Memory B cell (primary cell): ENCODE measurements at places on chromosomes 7 and 10.

DNA sequence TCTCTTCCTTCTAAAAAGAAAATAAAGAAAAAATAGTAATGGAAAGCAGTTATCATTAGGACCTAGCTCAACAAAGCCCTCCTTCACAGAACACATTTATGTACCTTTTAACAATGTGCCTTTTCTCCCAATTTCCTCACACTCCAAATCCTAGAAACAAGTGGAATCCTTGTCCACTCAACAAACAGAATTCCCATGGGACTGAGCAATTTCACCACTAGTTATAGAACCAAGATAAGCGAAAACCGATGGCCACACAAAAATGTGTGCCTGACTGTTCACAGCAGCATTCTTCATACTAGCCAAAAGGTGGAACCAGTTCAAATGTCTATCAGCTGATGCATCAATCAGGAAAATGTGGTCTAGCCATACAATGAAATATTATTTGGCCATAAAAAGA is 17.3 kb downstream of the DCLRE1C start:
- DNase-seq = no peak

GRCh38 chr10:104028146-104028545 is 57.5 kb downstream of the COL17A1 start:
- no peak for DNase-seq

GRCh38 chr7:32043688-32044087 is 26.5 kb downstream of the PDE1C start:
- DNase-seq = no peak

GRCh38 chr7:44175730-44176129 is 13.5 kb downstream of the GCK start:
- DNase-seq = no peak

- no peak for DNase-seq
These were observed 93.4 kb upstream of the FGL2 start for GRCh38 chr7:77293046-77293445.

DNA sequence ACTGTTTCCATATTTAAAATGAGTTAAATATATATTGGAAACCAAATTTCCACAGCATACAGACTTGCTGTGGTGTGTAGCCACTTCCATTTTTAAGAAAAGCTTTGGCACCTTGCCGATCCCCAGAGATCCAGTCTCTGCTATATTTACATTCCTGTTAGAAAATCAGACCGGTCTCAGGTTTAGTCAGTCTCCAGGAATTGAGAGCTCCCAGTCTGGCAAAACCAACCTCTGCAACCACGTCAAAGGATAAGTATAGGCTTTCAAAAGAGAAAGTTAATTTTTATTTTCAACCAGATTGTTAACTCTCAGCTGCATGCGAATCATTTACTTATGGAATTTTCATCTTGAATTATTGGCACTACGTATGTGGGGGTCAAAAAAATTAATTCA is 28.2 kb downstream of the PUS7 start:
- no peak for DNase-seq

DNA sequence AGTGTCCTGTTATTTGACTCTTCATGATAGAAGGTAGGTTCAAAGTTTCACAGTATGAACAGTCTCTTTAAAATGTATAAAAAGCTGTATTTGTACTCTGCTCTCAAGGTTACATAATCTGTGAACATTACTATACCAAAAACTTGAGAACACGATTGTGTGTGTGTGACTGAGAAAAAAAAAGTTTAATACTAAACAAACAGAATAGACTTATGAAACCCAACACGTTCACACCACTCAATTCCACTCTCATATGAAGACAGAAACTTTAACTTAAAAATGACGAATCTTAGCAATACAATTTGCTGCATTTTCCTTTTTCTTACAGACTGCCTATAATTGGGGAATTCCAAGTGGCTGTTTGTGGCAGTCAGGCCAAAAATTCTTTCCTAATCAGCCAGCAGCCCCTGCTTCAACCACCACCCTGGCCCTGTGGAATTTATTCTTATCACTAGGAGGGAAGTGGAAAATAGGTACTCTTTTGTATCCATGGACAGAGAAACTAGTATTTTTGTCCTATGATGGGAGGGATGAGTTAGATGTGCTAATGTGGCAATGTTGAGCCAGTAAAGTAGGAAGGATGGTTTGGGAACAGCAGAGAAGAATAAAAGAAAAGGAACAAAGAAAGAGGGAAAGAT is 42.8 kb downstream of the MINDY3 start:
- no peak for DNase-seq

DNA sequence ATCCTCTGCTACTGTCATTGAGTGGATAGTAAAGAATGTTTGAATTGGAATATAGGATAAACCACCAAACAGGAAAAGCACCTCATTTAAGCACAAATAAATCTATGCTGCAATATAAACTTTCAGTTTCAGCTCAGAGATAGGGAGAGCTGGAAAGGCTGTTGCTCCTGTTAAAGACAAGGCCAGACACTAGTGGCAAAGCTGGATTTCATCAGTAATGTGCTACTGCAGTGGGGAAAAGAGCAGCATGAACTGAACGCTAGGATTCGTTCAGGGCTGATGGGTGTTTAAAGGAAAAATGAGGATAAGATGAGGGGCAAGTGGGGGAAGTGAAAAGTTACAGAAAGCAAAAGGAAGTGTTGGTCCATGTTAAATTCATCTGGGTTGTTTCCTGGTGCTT is 775.4 kb upstream of the COBL start:
- DNase-seq = no peak

GRCh38 chr10:14396411-14397048 is 65.8 kb upstream of the FRMD4A start:
- DNase-seq = no peak

GRCh38 chr7:92748495-92748894 is 87.9 kb downstream of the CDK6 start:
- no peak for DNase-seq

DNA sequence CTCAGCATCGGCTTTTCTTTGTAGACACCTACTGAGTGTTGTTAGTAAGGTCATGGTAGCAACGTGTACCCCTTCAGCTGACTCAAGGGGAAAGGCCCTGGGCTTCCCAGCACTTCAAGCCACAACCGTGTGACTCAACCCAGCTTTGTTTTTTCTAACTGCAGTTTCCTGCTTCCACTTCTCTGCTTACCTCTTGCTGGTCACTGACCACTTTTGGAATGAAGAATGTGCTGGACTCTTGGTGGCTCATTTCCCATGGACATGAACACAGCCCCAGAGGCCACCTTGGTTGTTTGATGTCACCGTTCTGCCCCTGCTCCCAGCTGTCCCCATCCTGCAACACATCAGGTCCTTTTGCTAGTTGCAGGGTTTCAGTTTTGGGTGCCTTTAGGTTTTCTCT is 69.5 kb upstream of the ZNF438 start:
- no peak for DNase-seq

DNA sequence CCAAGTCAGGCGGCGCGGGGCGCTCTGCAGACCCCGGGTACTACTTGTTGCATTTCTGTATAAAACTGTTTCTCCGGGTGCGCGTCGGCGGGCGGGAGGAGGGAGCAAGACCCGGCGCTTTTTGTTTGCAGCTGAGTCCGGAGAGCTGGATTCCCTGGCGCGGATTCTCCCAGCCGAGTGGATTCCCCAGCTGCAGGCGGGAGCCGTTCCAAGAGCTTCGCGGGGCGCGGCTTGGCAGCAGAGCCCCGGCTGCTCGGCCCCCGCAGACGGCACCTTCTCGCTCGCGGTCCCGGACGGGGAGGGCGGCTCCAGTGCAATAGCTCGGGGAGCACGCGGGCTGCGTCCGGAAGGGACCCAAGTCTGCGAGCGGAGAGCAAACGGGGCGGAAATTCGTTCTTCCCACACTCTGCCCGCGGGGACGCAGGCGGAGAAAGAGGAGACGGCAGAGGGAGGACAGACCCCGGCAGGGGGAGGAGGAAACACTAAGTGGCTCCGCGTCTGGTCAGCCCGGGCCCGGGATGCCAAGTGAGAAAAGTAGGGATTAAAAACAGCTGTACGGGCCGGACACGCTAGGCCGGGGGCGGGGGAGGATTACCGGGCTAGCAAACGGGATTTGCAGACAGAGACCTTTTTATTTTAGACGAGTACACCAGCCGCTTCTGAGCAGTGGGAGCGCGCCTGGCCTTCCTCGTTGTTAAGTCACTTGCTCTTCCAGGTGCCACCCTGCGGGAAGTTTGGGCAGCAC is at the start of gene TRIL:
Gene TRIL (minus strand): TSS at position 96 of the 745 bp plus-strand sequence. CDS start 284 bp downstream, outside the sequence.
- DNase-seq = no peak

DNA sequence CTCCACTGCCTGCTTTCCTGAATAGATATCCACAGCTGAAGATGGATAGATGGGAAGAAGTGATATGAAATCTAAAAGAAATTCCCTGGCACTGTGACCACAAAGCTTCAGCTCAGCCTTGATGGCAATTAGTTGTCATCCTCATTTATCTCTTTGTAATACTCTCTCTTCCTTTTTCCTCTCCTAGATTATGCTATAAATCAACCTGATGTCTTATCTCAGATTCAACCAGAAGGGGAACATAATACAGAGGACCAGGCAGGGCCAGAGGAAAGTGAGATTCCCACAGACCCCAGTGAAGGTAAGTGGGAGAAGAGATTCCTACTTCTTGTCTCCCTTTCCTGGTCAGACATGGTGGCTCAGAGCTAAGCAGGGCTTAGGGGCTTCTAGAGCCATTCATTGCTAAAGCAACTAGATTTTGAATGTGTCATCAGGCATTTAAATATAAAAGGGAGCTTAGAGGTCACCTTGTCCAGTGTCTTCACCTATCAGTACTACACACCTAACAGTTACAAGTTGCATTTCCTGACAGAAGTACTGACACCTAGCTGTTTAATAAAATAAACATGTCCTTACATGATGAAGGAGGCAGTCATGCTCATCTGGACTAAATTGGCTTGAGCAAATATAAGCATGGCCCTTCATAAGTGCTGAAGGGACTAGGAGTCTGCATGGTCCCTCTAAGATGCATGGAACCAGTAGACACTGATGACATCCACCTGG is 19.5 kb downstream of the ZNF398 start:
- no peak for DNase-seq

DNA sequence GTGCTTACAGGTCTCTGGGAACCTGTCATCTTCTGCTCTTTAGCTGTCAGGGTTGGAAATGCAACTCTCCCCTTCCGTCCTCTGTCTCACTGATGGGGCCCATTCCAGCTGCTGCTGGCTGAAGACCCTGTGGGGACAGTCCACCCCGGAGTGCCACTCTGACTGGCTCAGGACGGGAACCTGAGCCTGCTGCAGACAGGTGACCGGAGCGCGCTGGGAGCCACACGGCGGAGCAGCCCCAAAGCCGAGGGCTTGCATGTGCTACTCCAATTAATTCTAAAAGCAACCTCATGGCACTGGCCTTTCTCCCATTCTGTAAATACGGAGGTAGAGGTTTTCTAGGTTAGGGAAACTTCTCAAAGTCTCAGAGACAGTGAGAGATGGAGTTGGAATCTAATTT is 223.5 kb upstream of the PITRM1 start:
- DNase-seq = no peak

GRCh38 chr10:92103376-92104090 is 180.0 kb downstream of the BTAF1 start:
- no peak for DNase-seq

DNA sequence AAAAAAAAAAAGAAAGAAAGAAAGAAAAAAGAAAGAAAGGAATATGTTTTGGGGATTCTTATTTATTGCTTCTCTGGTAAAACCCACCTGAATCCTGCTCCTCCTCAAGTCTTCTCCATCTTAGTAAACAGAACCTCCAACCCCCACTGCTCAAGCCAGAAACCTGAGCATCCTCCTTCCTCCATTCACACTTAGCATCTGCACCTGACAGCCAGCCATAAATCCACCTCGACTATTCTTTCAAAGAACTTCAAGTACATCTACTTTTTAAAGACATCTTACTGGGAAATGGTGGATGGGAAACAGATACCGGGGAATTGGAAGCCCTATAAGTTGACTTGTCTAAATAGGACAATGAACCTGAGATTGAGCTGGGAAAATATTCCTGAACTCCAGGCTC is 519.9 kb upstream of the DPP6 start:
- DNase-seq = no peak

DNA sequence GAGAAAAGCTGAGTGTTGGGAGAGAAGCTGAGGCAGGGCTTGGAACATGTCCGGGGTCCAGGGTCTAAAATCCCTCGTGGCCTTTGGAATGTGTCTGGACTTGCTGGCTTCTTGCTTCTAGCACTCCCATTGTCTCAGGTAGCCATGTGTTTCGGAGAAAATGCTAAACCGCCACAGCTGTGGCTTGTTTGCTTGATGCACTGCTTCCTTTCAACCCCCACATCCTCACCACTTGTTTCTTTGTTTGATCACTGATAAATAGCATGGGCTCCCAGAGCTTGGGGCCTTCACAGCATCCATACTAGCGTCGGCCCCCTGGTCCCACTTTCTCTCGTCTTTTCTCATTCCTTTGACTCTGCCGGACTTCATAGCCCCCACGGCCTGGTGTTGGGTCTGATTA is 102.7 kb downstream of the ANKRD26 start:
- DNase-seq = no peak

DNA sequence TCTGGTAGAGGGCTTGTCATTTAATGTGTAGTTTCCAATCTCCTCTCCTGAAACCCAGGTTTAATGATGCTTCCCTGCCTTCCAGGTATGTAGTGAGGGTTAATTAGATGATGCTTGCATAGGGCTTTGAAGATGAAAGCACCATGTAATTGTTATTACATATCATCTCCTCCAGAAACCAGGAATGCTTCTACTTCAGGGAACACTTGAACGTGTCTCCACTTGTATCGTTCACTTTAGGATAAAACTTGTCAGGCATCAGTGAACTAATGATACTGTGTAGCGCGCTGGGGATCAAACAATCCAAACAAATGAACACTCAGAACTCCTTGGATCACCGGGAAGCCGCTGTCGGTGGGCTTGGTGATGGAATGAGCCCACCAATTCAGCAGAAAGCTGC is 260.9 kb upstream of the FZD8 start:
- DNase-seq = no peak

- peak; percentile 5 for DNase-seq
These were observed 207.9 kb upstream of the MYO3A start for GRCh38 chr10:25725917-25726716.

GRCh38 chr10:49612513-49613164 is 1.2 kb upstream of the CHAT start:
- no peak for DNase-seq

- no peak for DNase-seq
These were observed 91.4 kb upstream of the MACROH2A2 start for GRCh38 chr10:69960988-69961880.

DNA sequence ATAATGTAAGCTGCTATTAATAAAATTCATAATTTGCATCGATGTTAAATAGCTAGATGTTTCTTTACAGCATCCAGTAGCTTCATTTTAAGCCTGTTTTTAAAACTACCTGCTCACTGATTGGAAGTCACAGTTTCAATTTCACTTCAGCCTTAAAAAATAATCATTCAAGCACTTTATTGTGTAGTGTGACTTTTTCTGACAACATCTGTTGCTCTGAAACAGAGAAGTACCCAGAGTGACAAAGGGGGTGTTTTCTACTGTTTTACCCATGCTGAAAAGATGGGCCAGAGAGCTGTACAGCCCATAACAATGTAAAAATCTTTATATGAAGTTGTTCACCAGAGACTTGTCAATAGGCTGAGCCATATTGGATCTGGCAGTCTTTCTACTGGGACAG is 437.2 kb downstream of the MDFIC start:
- DNase-seq = no peak
